ENCODE measurements at places on chromosomes 7 and 10. TPM values are rescaled to one million over a fixed set of nuclear protein-coding genes. Genes with fewer than 3 reads are reported as not detected.

Gene LRRC17
- total RNA-seq, result 0.69 TPM

Gene JCAD
- total RNA-seq, result 0.05 TPM

Gene TWNK
- total RNA-seq, result 3.4 TPM

Gene C10orf143
- 7.7 TPM for total RNA-seq

Gene CDNF
- 1.7 TPM for total RNA-seq

Gene POLR2J2
- 56.4 TPM for total RNA-seq

Gene CPA4
- total RNA-seq, result not detected

Gene KIAA1549
- 0.10 TPM for total RNA-seq

- H3K36me3 ChIP-seq, result no peaks in the 10 kb centered on the region
- no peak for DNase-seq
- no peak overlapping the region for H3K4me3 ChIP-seq
- no peak overlapping the region for H3K27ac ChIP-seq
Observed at GRCh38 chr10:76429368-76430060, 998.1 kb downstream of the LRMDA start.

GRCh38 chr10:122280156-122280555 is 9.1 kb downstream of the BTBD16 start:
- peaks cover 3% of the 10 kb centered on the region for H3K4me1 ChIP-seq
- H3K36me3 ChIP-seq, result no peaks in the 10 kb centered on the region
- no peak overlapping the region for H3K4me3 ChIP-seq
- H3K27me3 ChIP-seq, result no peaks in the 10 kb centered on the region
- no peak overlapping the region for H3K27ac ChIP-seq

- no peak overlapping the region for H3K27ac ChIP-seq
- no peak for DNase-seq
- no peak overlapping the region for H3K4me3 ChIP-seq
- H3K36me3 ChIP-seq, result no peaks in the 10 kb centered on the region
- no peaks in the 10 kb centered on the region for H3K4me1 ChIP-seq
Observed at GRCh38 chr10:107166403-107166802, 1.9 kb upstream of the SORCS1 start.

- no peaks in the 10 kb centered on the region for H3K27me3 ChIP-seq
- no peak for DNase-seq
- H3K4me3 ChIP-seq, result no peak overlapping the region
- no peak overlapping the region for H3K27ac ChIP-seq
Observed at GRCh38 chr10:86801995-86802394, 45.6 kb downstream of the BMPR1A start.

GRCh38 chr7:66638309-66639099 is 9.8 kb downstream of the KCTD7 start:
- H3K27me3 ChIP-seq, result no peaks in the 10 kb centered on the region
- H3K4me1 ChIP-seq, result peaks cover 4% of the 10 kb centered on the region

DNA sequence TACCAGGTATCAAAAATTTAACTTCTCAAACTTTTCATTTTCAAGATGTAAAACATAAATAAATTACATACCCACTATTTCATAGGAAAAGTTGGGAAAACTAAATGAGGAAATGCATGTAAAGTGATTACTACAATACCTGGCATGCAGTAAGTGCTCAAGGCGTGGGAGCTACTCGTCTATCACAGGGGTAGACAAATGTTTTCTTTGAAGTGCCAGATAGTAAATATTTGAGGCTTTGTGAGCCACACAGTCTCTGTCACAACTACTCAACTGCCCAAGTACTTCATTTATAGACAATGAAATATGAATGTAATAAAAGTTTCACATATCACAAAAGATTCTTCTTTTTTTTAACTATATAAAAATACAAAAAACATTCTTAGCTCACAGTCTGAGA is 96.4 kb upstream of the PCGF5 start:
- no peaks in the 10 kb centered on the region for H3K27me3 ChIP-seq
- H3K27ac ChIP-seq, result no peak overlapping the region
- H3K36me3 ChIP-seq, result no peaks in the 10 kb centered on the region
- no peaks in the 10 kb centered on the region for H3K4me1 ChIP-seq
- DNase-seq, result no peak

DNA sequence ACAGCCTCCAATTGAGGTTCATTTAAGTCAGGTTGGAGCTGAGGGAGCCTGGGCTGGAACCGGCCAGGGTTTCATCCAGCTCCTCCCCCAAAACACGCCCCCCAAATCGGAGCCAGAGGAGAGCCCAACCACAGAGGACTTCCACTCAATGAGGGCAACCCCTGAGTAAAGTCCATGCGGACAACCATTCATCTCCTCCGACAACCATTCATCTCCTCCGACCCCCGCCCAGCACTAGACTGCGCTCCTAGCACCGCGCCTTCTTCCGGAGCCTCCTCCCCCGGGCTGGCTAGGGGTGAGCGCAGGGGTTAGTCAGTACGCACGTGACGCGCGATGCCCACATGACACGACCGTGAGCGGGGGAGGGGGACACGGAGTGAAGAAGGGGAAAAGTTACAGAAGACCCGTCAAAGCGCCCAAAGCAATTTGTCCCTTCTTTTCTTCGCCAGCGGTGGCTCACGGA is 1.4 kb downstream of the MAGI2 start:
- no peaks in the 10 kb centered on the region for H3K27me3 ChIP-seq
- H3K36me3 ChIP-seq, result no peaks in the 10 kb centered on the region
- H3K27ac ChIP-seq, result no peak overlapping the region
- no peak overlapping the region for H3K4me3 ChIP-seq
- DNase-seq, result peak; percentile 31

DNA sequence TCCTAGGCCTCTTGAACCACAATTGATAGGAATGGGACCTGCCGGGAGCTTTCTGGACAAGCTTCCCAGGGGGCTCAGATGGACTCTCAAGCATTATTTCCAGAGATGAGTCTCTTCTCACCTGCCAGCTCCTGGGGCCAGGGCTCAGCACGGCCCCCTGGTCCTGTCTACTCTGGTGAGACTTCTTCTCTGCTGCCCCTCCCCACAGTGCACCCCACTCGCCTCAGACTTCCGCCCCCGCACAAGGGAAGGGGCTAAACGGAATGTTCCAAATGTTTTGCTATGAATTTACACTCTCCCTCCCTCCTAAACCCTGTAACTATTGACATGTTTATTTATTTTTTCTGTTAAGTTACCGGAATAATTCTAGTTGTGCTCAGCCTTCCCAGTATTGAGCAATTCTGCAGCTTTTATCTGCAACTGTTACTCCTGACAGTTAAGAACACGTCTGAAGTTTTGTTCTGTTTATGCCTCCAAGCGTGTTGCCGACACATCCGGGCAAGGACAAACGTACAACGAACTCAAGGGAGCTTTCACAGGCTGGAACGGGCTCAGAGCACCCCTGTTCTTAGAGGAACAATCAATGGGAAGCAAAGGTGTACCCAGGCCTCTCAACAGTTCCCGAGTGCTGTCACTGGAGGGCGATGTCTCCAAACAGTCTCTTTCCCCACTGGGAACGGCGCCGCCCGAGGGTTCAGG is 55.2 kb downstream of the FHIP2A start:
- DNase-seq, result no peak
- no peaks in the 10 kb centered on the region for H3K36me3 ChIP-seq
- no peak overlapping the region for H3K27ac ChIP-seq
- no peak overlapping the region for H3K4me3 ChIP-seq
- H3K4me1 ChIP-seq, result peaks cover 4% of the 10 kb centered on the region
- H3K27me3 ChIP-seq, result peaks cover 7% of the 10 kb centered on the region

DNA sequence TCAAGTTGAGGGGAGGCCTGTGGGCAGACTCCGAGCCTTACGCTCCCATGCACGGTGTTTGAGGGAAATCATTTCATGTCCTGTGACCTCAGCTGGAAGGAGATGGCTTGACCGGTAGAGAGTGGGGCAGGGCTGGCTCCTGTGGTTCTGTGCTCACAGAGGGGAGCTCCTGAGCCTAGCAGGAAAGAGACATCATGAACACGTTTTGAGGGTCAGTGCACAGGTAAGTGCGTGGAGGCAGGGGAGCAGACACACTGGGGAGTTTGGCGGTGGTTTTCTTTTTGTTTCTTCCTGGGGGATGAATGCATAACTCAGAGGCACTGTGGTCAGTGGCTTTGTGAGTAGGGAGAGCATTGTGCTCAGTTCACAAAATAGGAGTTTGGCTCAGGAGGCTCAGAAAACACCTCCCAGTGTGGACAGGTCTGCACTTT is 22.5 kb downstream of the ADCY1 start:
- DNase-seq, result no peak
- H3K36me3 ChIP-seq, result no peaks in the 10 kb centered on the region
- no peaks in the 10 kb centered on the region for H3K4me1 ChIP-seq
- H3K27me3 ChIP-seq, result no peaks in the 10 kb centered on the region

- H3K4me1 ChIP-seq, result no peaks in the 10 kb centered on the region
- DNase-seq, result no peak
- H3K27ac ChIP-seq, result no peak overlapping the region
- no peak overlapping the region for H3K4me3 ChIP-seq
- H3K27me3 ChIP-seq, result no peaks in the 10 kb centered on the region
Observed at GRCh38 chr7:134174795-134175261, 47.7 kb downstream of the LRGUK start.

GRCh38 chr7:31724696-31725095 is 37.7 kb downstream of the PPP1R17 start:
- no peak overlapping the region for H3K27ac ChIP-seq
- H3K4me1 ChIP-seq, result no peaks in the 10 kb centered on the region
- no peaks in the 10 kb centered on the region for H3K27me3 ChIP-seq
- no peak overlapping the region for H3K4me3 ChIP-seq
- H3K36me3 ChIP-seq, result no peaks in the 10 kb centered on the region

DNA sequence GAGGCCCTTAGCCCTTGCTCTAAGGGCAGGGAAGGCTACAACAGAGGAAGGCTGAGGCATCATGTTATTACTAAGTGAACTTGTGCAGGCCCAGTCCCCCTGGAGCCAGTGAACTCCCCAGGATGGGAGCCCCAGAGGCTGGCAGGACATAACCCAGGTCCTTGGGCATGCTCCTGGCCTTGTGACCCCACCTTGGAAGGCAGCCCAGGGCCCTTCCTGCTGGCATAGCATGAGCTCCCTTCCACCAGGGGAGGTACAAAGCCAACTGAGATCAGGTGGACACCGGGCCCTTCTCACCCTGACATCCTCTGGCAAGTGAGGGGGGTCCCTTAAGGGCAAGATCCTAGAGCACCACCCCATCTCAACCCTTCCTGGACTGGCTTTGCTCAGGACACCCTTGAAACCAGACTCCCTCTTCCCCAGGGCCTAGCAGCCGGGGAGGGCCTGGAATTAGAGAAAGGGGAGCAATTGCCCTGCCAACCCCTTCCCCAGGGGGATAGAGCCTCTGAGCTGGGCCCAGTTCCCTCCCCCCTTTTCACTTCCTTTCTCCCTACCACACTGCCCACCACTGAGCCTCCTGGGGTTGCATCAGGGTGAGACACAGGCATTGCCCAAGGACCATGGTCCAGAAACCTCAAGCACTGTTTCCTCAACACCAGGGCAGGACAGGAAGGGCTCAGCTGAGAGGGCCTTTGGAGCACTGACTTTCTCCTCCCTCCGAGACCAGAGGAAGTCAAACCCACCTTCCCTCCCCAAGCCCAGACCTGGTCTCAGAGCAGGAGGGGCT is 1.8 kb upstream of the VSIR start:
- H3K4me1 ChIP-seq, result peaks cover 50% of the 10 kb centered on the region
- no peaks in the 10 kb centered on the region for H3K27me3 ChIP-seq
- no peak for DNase-seq

GRCh38 chr7:155340721-155341120 is 43.0 kb downstream of the INSIG1 start:
- H3K36me3 ChIP-seq, result no peaks in the 10 kb centered on the region
- H3K4me3 ChIP-seq, result no peak overlapping the region
- no peak overlapping the region for H3K27ac ChIP-seq
- peaks cover 7% of the 10 kb centered on the region for H3K27me3 ChIP-seq

- no peaks in the 10 kb centered on the region for H3K36me3 ChIP-seq
- H3K27ac ChIP-seq, result no peak overlapping the region
Observed at GRCh38 chr10:49609283-49610113, 612 bp upstream of the SLC18A3 start.

GRCh38 chr7:129423700-129424410 is 10.4 kb upstream of the STRIP2 start:
- H3K36me3 ChIP-seq, result peaks cover 21% of the 10 kb centered on the region
- DNase-seq, result no peak
- no peak overlapping the region for H3K4me3 ChIP-seq
- no peaks in the 10 kb centered on the region for H3K4me1 ChIP-seq

GRCh38 chr7:91436655-91437054 is 172.4 kb downstream of the FZD1 start:
- no peaks in the 10 kb centered on the region for H3K27me3 ChIP-seq
- no peak overlapping the region for H3K4me3 ChIP-seq
- no peaks in the 10 kb centered on the region for H3K36me3 ChIP-seq
- H3K27ac ChIP-seq, result no peak overlapping the region
- no peaks in the 10 kb centered on the region for H3K4me1 ChIP-seq
- no peak for DNase-seq

DNA sequence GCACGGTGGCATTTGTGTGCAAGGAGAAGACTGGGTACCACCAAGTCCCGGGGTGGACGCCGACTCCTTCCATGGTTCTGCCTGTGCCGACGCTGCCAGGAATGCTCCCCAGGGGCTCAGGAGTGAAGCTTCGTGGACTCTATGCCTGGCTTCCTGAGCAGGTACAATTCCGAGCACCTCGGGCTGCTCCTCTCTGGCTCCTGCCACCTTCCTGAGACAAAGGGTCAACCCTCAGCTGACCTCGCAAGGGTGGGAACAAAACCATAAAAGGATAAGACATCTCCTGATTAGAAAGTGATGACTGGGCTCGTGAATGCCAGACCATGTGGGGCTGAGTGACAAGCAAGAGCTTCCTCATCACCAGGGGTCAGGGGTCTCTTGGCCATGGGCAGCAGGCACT is 31.8 kb downstream of the CALML3 start:
- no peak overlapping the region for H3K27ac ChIP-seq
- H3K4me1 ChIP-seq, result peaks cover 8% of the 10 kb centered on the region
- H3K27me3 ChIP-seq, result no peaks in the 10 kb centered on the region
- DNase-seq, result no peak

GRCh38 chr7:74405899-74406512 is 47.7 kb upstream of the GTF2IRD1 start:
- no peak overlapping the region for H3K4me3 ChIP-seq
- no peak for DNase-seq
- no peaks in the 10 kb centered on the region for H3K27me3 ChIP-seq
- H3K4me1 ChIP-seq, result no peaks in the 10 kb centered on the region
- H3K36me3 ChIP-seq, result no peaks in the 10 kb centered on the region

DNA sequence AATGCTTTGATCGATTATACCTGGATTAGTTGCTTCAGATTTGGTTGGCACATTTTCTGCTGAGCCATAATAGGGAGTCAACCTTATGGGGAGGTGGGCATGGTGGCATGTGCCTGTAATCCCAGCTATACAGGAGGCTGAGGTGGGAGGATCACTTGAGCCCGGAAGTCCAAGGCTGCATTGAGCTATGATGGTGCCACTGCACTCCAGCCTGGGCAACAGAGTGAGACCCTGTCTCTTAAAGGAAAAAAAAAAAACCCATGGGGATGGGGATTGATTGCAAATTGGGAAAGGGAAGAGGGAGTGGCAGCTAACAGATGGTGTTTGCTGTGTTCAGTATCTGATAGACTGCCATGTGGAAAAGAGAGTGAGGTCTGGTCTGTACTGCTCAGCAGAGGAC is 11.1 kb downstream of the STK17A start:
- peaks cover 33% of the 10 kb centered on the region for H3K36me3 ChIP-seq
- no peaks in the 10 kb centered on the region for H3K27me3 ChIP-seq
- peaks cover 64% of the 10 kb centered on the region for H3K4me1 ChIP-seq
- H3K27ac ChIP-seq, result no peak overlapping the region
- peak overlapping the region; percentile 56 for H3K4me3 ChIP-seq

- no peaks in the 10 kb centered on the region for H3K27me3 ChIP-seq
- DNase-seq, result no peak
- no peak overlapping the region for H3K27ac ChIP-seq
- H3K36me3 ChIP-seq, result peaks cover 57% of the 10 kb centered on the region
Observed at GRCh38 chr7:6393667-6394056, 54.1 kb downstream of the DAGLB start.

- H3K27ac ChIP-seq, result no peak overlapping the region
- no peak overlapping the region for H3K4me3 ChIP-seq
- H3K4me1 ChIP-seq, result no peaks in the 10 kb centered on the region
- DNase-seq, result no peak
Observed at GRCh38 chr7:45889367-45890067, 1.2 kb downstream of the IGFBP1 start.

Measured in CD4-positive, CD25-positive, alpha-beta regulatory T cell (primary cell).